ENCODE measurements at places on chromosomes 1 and 21.

DNA sequence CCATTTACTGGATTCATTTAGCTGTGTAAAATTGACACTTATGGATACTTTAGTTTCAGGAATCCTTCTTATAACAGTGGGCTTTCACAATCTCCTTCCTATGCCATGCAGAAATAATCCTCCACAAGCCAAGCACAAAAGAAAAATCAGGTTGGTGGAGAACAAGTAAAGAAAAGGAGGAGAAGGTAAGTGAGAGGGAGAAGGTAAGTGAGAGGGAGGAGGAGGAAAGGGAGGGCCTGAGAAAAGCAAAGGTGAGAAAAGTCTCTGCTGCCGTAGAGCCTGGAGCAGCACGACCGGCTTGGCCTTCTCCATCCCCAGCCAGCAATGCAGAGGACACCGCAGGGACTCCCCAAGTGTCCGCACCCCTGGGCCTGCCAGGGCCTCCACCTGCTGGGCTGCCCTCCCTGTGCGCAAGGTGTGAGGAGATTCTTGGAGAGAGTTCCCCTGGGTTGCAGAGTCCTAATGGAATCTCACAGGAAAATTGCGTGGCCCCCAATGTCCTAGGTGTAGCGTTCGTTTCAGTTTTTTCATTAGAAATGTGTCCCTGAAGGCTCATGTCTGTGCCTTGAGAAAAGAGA is 39.0 kb downstream of the PRMT2 start:
- no peak for DNase-seq

GRCh38 chr21:43203591-43203990 is 34.8 kb downstream of the CRYAA start:
- DNase-seq, result no peak

- DNase-seq, result no peak
Measured at GRCh38 chr1:216815260-216816131, 92.3 kb upstream of the ESRRG start.

DNA sequence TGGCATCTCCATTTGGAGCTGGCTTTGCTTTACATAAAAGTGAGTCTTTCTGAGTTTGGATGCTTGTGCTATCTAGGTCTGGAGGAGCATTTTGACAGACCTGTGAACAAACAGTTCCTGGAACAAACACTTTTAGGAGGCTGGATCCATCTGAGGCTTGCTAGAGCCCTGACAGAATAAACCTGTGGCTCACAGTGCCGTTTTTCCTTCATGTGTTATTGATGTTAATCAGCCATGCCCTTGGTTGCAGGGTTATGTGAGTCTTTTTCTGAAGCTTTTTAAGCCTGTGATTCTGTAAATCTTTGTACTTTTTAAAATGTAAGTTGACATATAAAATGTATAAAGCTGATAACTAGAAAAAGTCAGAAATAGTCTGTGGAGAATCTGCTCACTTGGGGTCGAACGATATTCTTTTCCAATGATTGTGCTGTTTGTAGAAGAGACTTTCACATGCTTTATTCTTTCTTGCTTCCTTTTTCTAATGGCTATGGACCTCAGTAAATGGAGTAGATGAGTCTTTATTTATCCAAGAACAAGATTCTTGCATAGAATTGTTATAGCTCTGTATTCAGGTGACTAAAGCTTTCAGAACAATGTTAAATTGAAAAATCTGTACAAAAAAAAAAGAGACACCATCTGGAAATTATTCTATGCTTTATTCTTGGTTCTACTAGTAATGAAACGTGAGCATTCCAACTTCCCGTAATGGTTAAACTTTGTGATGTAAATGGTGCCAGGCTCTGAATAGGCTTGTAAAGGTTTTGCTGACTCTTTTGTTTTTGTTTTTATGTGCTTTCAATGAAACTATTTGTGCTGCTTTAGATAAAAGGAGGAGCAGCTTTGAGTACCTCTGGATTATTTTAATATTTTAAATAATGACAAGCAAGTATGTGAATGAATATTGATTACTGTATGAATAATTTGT is 53.7 kb downstream of the CACHD1 start:
- DNase-seq, result no peak

Data from T1000 (cell line).